Activated CD8-positive, alpha-beta T cell treated with anti-CD3 and anti-CD28 coated beads, Interleukin-2, amount 10 ng/mL, durations not matched to agents 7 days and 5 days (primary cell): ENCODE measurements at places on chromosomes 4 and X. TPM values are rescaled to one million over a fixed set of nuclear protein-coding genes. Genes with fewer than 3 reads are reported as not detected.
A peak's percentile ranks its signal among the peaks of the same experiment; 100 is the strongest.

Gene TRPC3
- 0.50 TPM for total RNA-seq

Gene ADH5
- 107 TPM for total RNA-seq

Gene CDX4
- not detected for total RNA-seq

Gene ANXA3
- 4.2 TPM for total RNA-seq

Gene CTBP1
- 217 TPM for total RNA-seq

Gene HDX
- 2.1 TPM for total RNA-seq

Gene SYNPO2
- 0.74 TPM for total RNA-seq

Gene BRS3
- total RNA-seq: not detected

Gene ZFP92
- 1.6 TPM for total RNA-seq

Gene DKK2
- not detected for total RNA-seq

Gene TLR10
- total RNA-seq: not detected

Gene CRMP1
- total RNA-seq: not detected

Gene GPR119
- not detected for total RNA-seq

Gene IBSP
- not detected for total RNA-seq

Gene RTL3
- 0.08 TPM for total RNA-seq

Gene MAGEC3
- total RNA-seq: not detected

DNA sequence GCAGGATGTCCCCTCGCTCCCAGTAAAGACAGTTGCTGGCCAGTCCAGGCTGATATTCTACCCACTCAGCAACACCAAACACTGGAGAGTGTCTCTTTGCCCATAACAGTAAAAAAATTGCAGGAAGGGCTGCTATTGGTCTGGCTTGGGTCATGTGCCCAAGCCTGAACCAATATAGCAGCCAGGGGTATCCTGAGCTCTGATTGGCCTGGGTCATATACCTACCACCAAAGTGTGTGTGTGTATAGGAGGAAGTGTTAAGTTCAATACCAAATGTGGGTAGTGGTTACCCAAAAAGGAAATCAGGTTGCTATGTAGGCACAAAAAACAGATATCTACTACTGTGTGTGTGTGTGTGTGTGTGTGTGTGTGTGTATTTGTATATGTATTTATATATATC is 373.2 kb downstream of the BCOR start:
- H3K4me1 ChIP-seq: peaks cover 8% of the 10 kb centered on the region
- peaks cover 2% of the 10 kb centered on the region for H3K36me3 ChIP-seq
- peak; percentile 32 for DNase-seq

DNA sequence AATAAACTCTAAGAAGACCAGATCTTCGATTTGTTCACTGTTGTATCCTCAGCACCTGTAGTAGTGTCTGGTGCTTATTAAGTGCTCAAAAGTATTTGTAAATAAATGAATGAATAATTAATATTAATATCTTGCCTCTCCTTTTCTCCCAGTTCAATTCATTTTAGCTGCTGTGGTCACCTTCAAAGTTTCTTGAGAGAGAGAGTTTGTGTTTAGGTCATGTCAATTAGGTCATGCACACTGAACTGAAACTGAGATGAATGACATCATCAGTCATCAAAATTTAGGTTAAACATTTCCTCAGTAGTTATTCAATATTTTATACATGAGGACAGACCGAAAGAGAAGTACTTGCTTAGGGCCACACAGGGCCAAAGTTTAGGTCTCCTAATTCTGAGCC is 73.5 kb downstream of the ANXA3 start:
- peaks cover 20% of the 10 kb centered on the region for H3K4me1 ChIP-seq
- no peaks in the 10 kb centered on the region for H3K36me3 ChIP-seq
- H3K27ac ChIP-seq: no peak overlapping the region

GRCh38 chr4:114964026-114964425 is 149.4 kb downstream of the NDST4 start:
- no peak for DNase-seq
- H3K27ac ChIP-seq: no peak overlapping the region
- no peaks in the 10 kb centered on the region for H3K4me1 ChIP-seq
- no peak overlapping the region for H3K4me3 ChIP-seq
- no peaks in the 10 kb centered on the region for H3K36me3 ChIP-seq

- no peaks in the 10 kb centered on the region for H3K36me3 ChIP-seq
- no peak for DNase-seq
- H3K4me3 ChIP-seq: no peak overlapping the region
- no peaks in the 10 kb centered on the region for H3K4me1 ChIP-seq
- no peak overlapping the region for H3K27ac ChIP-seq
These were observed 351.2 kb downstream of the ARHGAP24 start for GRCh38 chr4:85826060-85826678.

GRCh38 chr4:172951679-172952451 is 216.7 kb upstream of the GALNT7 start:
- no peaks in the 10 kb centered on the region for H3K36me3 ChIP-seq
- no peak overlapping the region for H3K4me3 ChIP-seq
- H3K27me3 ChIP-seq: no peaks in the 10 kb centered on the region
- no peaks in the 10 kb centered on the region for H3K4me1 ChIP-seq
- DNase-seq: no peak

DNA sequence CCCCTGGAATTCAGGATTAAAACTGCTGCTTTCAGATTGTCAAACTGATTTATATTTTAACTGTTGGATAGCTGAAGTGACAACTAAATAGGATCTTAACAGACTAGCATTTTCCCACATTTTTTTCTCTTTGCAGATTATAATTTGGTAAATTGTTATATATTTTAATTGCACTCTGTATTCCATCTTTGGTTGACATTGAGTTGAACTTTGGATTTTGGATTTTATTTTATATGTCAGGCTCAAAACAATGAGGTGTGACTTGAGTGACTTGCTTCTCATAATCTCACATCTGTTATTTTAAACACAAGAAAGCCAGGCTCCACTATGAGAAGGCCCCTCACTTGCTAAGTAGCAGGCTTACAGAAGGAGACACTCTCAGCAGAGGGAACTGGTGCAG is 38.1 kb downstream of the NAA11 start:
- no peak overlapping the region for H3K4me3 ChIP-seq
- no peak for DNase-seq
- no peaks in the 10 kb centered on the region for H3K36me3 ChIP-seq
- H3K27me3 ChIP-seq: no peaks in the 10 kb centered on the region
- no peak overlapping the region for H3K27ac ChIP-seq

- H3K36me3 ChIP-seq: no peaks in the 10 kb centered on the region
- no peak overlapping the region for H3K4me3 ChIP-seq
- no peaks in the 10 kb centered on the region for H3K27me3 ChIP-seq
- no peak overlapping the region for H3K27ac ChIP-seq
These were observed 638.6 kb downstream of the RPA4 start for GRCh38 chrX:97522307-97522706.

DNA sequence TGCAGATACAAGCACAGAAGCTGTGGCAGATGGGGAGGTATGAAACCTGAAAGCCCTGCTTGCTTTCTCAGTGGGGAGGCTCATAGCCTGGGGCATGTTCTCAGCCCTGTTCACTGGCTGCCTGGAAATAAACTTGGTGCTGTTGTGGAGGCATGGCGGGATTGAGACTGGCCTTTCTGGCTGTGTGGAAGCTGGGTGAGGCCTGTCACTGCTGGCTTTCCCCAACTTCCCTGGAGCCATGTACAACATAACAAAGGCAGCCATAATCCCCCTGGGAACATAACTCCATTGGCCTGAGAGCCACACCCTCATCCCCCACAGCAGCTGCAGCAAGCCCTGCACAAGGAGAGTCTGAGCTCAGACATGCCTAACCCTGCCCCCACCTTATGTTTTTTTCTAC is 237.7 kb upstream of the TLL1 start:
- H3K27me3 ChIP-seq: no peaks in the 10 kb centered on the region
- H3K36me3 ChIP-seq: no peaks in the 10 kb centered on the region
- DNase-seq: no peak
- H3K4me3 ChIP-seq: no peak overlapping the region
- H3K27ac ChIP-seq: no peak overlapping the region

DNA sequence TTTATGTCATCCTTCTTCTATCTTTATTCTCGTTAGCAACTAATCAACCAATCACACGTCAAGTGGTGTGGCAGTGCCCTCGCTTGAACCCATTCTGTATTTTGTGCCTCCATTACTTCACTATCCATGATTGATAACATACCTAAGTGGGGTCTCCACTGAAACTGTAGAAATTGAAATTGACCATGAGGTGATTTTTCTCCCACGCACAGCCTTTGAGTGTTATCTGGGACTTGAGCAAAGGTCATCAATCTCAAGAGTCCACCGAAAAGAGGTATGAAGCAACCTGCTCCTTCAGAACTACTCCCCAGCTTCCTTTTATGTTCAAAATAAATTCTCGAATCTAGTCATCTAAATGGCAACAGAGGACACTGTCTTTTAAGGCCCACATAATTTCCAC is 111.1 kb downstream of the SCD5 start:
- no peak for DNase-seq
- no peak overlapping the region for H3K27ac ChIP-seq
- H3K27me3 ChIP-seq: peaks cover 14% of the 10 kb centered on the region
- H3K4me1 ChIP-seq: no peaks in the 10 kb centered on the region
- no peaks in the 10 kb centered on the region for H3K36me3 ChIP-seq
- H3K4me3 ChIP-seq: no peak overlapping the region

GRCh38 chrX:12770440-12770839 is 20.8 kb upstream of the PRPS2 start:
- peaks cover 16% of the 10 kb centered on the region for H3K27me3 ChIP-seq
- H3K4me3 ChIP-seq: no peak overlapping the region
- no peak overlapping the region for H3K27ac ChIP-seq
- H3K4me1 ChIP-seq: peaks cover 11% of the 10 kb centered on the region

GRCh38 chr4:133799717-133800315 is 401.8 kb downstream of the PABPC4L start:
- no peaks in the 10 kb centered on the region for H3K36me3 ChIP-seq
- H3K27me3 ChIP-seq: no peaks in the 10 kb centered on the region
- no peak overlapping the region for H3K27ac ChIP-seq
- no peak for DNase-seq
- no peaks in the 10 kb centered on the region for H3K4me1 ChIP-seq
- no peak overlapping the region for H3K4me3 ChIP-seq

DNA sequence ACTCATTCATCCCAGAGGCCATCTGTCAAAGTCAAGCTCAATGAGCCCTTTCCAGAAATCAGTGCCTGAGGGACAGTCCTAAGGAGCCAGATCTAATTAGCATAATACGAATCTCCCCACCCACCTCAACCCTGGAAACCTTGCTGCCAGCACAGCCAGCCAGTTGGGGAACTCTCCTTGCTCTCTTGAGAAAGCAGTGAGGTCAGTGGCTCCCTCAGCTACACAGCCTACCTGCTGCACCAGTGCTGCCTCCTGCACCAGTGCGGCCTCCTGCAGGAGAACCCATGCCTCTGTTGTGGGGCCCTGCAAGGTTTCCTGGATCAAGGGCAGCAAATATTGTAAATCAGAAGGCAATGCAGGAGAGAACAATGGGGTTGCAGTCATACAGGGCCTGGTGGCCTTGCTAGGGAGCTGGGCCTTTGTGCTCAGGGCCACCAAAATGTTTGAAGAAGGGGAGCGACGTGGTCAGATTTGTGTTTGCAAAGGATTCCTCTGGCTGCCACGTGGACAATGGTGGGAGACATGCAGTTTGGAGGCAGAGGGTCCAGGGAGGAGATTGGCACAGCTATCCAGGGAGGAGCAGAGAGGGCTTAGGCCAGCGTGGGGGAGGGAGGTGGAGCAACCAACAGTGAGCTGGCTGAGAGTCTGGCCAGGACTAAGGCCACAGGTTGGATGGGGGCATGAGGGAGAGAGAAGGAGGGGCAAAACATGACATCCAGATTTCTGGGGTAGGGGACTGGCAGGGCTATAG is 124.3 kb upstream of the MAMLD1 start:
- H3K4me3 ChIP-seq: no peak overlapping the region
- no peaks in the 10 kb centered on the region for H3K4me1 ChIP-seq
- H3K27me3 ChIP-seq: no peaks in the 10 kb centered on the region
- DNase-seq: no peak
- no peaks in the 10 kb centered on the region for H3K36me3 ChIP-seq

DNA sequence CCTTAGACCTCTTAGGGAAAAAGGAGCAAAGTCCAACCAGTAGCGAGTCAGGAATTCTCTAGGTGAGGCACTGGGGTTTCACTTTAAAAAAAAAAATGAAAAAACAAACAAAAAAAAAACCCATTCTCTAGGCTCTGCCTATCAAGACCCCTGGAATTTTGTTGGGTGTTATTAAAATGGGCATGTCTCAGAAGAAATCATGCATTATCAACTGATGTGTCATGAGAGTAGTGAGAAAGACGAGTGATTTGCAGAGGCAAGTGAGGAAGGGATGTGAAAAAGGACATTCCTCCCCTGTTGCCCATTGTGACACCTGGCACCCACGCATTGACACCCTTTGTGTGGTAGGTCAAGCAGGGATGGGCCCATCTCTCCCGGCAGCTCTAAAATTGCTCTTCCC is 78.9 kb downstream of the AASDH start:
- H3K27me3 ChIP-seq: peaks cover 8% of the 10 kb centered on the region
- peaks cover 3% of the 10 kb centered on the region for H3K4me1 ChIP-seq
- no peak overlapping the region for H3K4me3 ChIP-seq
- no peak overlapping the region for H3K27ac ChIP-seq
- DNase-seq: no peak
- H3K36me3 ChIP-seq: no peaks in the 10 kb centered on the region

DNA sequence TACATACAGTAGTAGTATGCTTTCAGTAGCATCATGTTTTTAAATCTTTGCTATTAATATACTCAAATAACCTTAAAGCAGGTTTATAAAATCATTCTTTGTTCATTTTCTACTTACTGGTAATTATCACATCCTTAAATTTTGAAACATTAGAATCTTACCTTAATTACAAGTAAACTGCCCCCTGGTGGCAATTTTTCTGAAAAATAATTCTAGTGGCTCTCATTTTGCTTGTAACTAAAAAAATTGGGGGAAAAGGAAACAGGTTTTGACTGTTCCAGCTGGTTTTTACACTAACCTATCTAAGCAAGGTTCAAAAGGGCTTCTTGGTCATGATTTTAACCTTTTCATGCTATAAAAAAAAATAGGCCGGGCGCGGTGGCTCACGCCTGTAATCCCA is 18.5 kb upstream of the DCAF4L1 start:
- H3K4me1 ChIP-seq: no peaks in the 10 kb centered on the region
- no peak overlapping the region for H3K27ac ChIP-seq
- H3K27me3 ChIP-seq: no peaks in the 10 kb centered on the region
- no peak overlapping the region for H3K4me3 ChIP-seq
- H3K36me3 ChIP-seq: peaks cover 2% of the 10 kb centered on the region

DNA sequence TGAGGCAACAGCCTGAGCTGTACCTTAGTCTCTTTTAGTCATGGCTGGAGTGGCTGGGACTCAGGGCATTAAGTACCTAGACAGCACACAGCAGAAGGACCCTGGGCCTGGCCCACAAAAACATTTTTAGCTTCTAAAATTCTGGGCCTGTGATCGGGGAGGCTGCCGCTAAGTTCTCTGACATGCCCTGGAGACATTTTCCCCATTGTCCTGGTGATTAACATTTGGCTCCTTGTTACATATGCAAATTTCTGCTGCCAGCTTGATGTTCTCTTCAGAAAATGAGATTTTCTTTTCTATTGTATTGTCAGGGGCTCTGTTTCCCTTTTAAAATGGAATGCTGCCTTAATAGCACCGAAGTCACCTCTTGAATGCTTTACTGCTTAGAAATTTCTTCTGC is 952.4 kb downstream of the TRAM1L1 start:
- DNase-seq: no peak
- H3K27me3 ChIP-seq: no peaks in the 10 kb centered on the region
- H3K27ac ChIP-seq: no peak overlapping the region

GRCh38 chr4:47235721-47236120 is 204.4 kb downstream of the GABRB1 start:
- no peaks in the 10 kb centered on the region for H3K4me1 ChIP-seq
- no peak for DNase-seq
- H3K4me3 ChIP-seq: no peak overlapping the region
- H3K27me3 ChIP-seq: no peaks in the 10 kb centered on the region
- H3K36me3 ChIP-seq: no peaks in the 10 kb centered on the region
